ENCODE measurements at places on chromosomes 5 and 9.

GRCh38 chr9:110178281-110178680 lies 29.7 kb downstream of the C9orf152 start:
- DNase-seq, result no peak

- DNase-seq, result no peak
Measured at GRCh38 chr9:106745457-106745856, 117.5 kb upstream of the ZNF462 start.

GRCh38 chr5:177476531-177477233 lies 3.2 kb upstream of the DBN1 start:
- DNase-seq, result no peak

- DNase-seq, result peak; percentile 50
Measured at GRCh38 chr5:164013077-164013670, 507.8 kb downstream of the MAT2B start.

DNA sequence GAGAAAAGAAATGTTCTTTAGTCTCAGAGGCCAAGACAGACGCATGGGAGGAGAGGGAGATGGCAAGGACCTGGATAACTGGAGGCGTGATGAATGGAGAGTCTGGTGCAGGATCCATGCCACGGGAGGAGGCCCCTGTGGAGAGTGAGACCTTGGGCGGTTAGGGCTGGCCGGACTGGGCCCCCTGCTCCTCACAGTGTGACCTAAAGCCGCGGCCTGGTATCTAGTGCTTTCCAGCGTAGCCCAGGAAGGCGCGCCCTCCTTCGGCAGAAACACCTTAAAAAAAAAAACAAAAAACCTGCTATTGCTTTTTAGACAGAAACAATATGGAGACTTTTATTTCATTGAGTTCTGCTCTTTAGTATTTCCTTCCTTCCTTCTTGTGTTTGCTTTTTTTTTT lies 33.1 kb downstream of the SCGB3A1 start:
- DNase-seq, result no peak

GRCh38 chr9:125626187-125626586 lies 80.8 kb downstream of the MAPKAP1 start:
- no peak for DNase-seq

DNA sequence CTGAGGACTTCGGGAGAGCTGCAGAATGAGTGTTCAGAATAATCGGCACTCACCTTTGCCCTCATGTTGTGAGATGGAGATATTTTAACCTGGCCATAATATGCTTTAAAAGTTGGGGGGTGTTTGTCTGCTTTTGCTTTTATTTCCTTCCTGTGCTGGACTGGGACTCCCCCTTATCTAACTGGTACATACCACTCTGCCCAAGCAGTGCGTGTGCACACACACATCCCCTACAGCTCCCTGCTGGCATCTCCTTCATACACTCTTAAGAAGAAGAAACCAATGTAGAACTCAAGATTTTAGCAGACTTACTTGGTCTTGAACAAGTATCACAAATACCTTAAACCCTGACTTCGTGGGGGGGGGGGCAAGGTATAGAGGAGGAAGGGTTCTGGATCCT lies 146.2 kb upstream of the DMRT1 start:
- no peak for DNase-seq

GRCh38 chr5:109567374-109568044 lies 122.2 kb upstream of the MAN2A1 start:
- no peak for DNase-seq

DNA sequence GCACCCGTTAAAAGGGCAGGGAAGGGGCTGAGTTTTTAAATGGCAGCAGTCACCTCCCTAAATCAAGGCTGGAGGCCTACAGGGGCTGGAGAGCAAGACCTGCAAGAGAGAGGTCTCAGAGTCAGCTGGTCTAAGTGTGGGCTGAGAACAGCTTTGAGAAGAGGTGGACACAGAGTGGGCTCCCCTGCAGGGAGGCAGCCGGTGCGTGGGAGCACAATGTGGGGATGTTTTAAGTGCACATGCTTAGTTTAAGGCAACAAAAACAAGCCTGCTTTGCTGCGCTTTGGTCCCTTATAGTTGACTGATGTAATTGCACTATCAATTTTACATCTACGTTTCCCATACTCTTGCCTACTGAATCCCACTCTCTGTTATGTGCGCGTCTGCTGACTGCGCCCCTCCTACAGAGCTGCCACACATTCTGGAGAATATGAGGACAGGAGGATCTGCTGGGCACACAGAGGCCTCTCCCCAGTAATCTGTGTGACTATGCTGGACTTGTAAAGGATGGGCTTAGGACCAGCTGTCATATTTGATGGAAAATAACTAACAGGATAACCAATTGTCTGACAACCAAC lies 62.0 kb upstream of the ICE1 start:
- DNase-seq, result no peak

GRCh38 chr9:70679845-70680244 lies 265.4 kb upstream of the KLF9 start:
- no peak for DNase-seq

GRCh38 chr5:167880420-167880819 lies 411.0 kb upstream of the WWC1 start:
- DNase-seq, result no peak

DNA sequence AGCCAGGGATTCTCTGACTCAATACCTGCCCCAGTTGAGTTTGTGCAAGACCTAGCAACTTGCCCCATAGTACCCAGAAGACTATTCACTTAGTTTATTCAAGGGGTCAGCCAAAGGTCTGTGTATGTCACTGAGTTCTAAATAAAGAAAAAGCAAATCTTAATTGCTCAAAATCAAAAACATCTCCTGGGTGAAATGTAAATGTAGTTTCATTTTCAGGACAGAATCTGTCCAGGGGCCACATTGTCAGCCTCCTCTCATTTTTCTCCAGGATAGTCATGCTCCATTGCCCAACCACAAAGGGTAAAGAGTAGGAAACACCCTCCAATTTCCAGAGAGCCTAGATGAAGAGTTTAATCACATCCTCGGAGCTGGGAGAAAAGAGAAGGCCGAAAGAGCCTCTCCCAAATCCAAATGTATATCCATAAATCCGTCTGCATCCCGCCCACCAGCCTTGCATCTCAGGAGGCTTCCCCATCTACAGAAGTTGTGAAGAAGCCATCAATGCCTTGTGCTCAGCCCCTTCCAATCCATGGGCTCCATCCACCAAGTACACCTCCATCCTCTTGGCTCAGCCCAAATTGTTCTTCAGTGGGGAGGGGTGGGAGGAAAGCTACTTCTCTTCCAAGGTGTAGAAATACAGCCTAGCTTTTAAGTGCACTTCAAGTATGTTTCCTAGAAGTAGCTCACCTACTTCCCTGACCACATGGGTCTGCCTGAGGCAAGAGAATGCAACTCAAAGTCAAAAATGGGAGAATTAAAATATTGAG lies 26.9 kb downstream of the ADAM19 start:
- DNase-seq, result no peak

GRCh38 chr5:168328814-168329213 lies 37.4 kb downstream of the WWC1 start:
- no peak for DNase-seq

- DNase-seq, result no peak
Measured at GRCh38 chr5:160852049-160852448, at the start of gene ATP10B. ATP10B (minus strand) TSS chr5:160852211; CDS start chr5:160688074, 164,137 bp downstream.

- DNase-seq, result no peak
Measured at GRCh38 chr9:121739971-121740370, 88.5 kb downstream of the DAB2IP start.

DNA sequence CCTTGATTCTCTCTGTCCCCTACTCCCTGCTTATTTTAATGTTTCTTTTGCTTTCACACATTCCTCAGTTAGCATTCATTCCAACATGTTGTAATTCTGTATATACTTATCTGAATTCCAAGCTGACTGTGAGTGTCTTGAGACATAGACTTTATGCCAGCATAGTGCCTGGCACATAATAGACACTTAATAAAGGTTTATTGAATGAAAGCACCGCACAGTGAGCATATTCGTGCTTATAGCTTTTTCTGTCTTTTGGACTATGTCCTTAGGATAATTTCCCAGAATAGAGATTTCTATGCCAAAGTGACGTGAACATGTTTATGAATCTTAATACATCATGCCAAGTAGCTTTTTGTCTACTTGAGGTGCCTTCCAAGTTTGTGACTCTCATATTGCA lies 174.6 kb downstream of the CD180 start:
- DNase-seq, result no peak

DNA sequence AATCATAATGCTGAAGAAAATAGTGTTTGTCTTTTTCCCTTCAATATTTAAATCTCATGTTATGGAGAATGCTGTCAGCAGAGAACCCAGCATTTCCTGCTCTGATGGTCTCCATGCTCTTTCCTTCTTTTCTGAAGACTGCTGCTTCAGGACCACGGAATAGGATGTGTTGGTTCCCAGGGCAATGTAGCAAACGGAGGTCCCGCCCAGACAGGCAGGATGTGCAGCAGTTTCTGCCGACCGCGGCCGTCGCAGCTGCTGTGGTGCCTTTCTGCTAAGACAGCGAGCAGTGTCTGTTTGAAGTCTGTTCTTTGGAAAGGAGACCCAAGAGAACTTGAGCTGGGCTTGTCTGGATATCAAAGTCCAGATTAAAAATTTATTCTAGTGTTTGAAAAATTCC lies 654.3 kb downstream of the CCDC171 start:
- DNase-seq, result peak; percentile 43

- no peak for DNase-seq
Measured at GRCh38 chr9:4585135-4585534, 77.0 kb upstream of the PLPP6 start.

DNA sequence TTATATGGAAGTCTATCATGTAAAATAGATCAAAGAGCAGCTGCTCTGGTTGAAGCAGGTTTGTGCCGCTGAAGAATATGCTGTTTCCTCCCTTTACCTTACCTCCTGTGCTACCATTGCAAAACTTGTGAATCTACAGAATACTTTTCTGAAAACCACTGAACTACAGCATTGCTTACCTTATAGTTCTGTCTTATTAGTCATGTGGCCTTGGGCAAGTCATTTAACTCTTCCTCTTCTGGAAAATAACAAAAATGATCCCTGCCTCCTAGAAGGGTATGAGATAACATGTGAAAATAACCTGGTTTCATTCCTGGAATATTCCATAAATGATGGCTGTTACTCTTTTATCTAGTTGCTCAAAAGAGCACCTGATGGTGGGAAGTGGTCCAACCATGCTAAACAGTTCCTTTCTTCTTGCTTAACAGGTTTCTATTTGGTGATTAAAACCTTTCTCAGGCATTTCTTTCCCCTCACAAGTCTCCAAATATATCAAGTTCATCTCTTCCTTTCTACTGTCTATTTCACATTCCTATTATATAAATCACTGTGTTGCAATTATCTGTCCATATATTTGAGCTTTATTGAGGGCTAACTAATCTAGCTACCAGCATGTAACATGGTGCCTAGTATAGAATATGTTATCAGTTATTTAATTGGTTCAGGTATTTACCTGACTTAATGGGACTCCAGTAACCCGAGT lies 15.0 kb downstream of the TRIM32 start:
- DNase-seq, result no peak

GRCh38 chr5:177431317-177432142 lies 5.1 kb downstream of the GRK6 start:
- DNase-seq, result peak; percentile 81

- no peak for DNase-seq
Measured at GRCh38 chr9:27539479-27540441, 10.1 kb upstream of the MOB3B start.

DNA sequence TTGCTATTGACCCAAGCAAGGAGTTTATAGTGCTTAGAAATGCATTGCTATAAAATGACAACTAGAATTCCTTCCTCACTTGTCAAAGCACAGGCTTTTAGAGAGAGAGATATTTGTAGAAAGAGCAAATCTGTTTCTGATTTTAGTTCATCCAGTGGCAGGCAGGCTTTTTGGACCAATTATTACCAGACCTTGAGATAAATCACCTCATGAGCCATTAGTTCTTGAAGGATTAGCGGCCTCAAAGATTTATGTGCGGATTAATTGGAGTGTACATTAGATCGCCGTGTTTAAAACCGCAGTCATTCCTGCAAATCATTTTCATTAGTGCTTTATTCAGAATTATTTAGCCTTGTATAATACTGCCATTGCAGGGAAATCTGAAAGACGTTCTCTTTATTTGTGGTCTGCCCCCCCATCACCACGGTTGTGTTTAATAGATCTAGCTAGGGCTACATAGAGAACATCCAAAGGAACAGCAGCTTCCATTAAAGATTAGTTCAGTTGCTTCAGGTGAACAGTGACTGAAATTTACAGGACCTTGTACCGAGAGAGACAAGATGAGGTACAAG lies 28.8 kb upstream of the TJP2 start:
- no peak for DNase-seq

GRCh38 chr5:166909040-166909439 lies 1382.4 kb upstream of the WWC1 start:
- no peak for DNase-seq

- peak; percentile 38 for DNase-seq
Measured at GRCh38 chr5:142013734-142014521, 1.1 kb upstream of the GNPDA1 start.

- DNase-seq, result no peak
Measured at GRCh38 chr5:5371005-5371404, 51.5 kb upstream of the ICE1 start.

GRCh38 chr9:133094842-133095393 lies 26.1 kb downstream of the RALGDS start:
- DNase-seq, result no peak

DNA sequence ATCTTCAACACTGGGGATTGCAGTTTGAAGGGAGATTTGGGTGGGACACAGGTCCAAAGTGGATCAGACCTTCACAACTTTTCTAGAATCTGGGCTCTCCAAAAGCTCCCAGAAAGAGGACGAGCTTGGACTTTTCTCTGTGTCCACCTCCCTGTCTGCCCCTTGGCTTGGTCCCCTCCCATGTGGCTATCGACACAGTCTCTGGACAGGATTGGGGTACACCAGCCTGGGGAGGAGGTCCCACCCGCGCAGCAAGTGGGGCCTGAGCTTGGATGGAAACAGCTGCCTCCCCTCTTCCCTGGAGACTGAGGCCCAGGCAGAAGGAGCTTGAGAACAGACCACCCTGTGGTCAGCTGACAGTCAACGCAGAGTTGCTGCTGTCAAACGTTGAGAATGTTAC lies 84.6 kb upstream of the FCN1 start:
- no peak for DNase-seq

GRCh38 chr5:66987949-66988838 lies 208.4 kb downstream of the CD180 start:
- DNase-seq, result no peak

DNA sequence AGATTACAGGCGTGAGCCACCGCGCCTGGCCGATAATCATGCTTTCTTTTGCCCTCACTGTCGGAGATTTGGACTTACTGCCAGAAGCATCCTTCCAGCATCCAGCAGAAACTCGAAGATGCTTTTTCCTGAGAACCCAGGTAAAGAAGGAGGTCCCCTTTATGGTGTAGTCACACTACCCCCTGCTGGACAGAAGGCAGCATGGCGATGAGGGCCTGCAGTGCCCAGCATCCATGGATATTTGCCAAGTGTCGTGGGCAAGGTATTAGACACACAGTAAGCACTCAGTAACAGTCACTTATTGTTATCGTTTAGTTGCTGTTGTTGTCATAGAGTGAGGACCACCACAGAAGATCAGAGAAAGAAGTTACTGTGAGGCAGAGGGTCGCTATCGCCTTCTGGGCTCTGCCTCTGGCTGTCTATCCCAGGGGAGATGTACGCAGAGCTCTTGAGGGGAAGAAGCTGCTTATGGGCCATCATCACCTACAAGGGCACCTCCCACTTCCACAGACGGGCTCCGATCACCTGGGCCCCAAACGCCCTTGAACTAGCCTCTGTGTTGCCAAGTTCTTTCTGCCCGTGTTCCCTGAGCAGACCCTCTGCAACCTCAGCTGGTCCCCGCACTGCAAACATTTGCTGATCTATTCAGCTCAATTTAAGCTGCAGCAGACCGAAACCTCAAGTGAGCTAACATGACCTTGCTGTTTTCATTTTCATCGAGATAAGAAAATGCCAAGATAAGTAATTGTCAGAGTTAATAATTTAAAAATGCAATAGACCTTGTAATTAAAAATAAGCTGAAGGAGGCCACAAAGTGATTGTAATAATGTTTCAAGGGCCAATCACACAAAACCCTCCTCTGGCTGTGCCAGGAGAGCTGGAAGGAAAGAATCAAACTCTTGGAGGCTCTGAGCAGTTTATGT lies 23.9 kb downstream of the C5orf15 start:
- peak; percentile 78 for DNase-seq
